ENCODE measurements at places on chromosomes 6 and 20. TPM values are rescaled to one million over a fixed set of nuclear protein-coding genes. Genes with fewer than 3 reads are reported as not detected.
A peak's percentile ranks its signal among the peaks of the same experiment; 100 is the strongest.

DNA sequence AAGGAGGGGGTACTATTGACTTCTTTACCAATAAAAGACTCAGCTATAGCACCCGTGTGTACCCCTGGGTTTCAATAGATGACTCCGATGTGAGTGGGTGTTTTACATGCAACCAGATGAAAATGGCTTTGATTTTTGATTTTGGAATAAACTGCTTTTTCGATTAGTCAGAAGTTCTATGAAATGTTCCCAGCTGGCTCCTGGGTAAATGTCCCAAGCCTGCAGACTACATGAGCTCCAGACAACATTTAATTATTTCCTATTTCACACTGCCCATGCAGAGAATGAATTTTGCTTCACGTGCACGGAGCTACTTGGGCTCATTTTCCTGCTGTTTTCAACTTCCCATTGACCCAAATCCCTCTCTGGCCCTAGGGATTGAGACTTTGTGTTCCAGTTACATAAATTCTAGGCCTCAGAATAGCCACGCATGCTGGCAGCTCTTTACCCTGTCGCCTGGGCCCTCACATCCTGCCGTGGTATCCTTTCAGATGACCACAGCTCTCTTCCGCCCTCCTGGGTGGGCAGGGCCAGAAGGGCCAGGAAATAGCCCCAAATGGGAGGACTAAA, 59.7 kb downstream of the GPR6 start:
- peaks cover 14% of the 10 kb centered on the region for H3K4me1 ChIP-seq
- H3K4me3 ChIP-seq: no peak overlapping the region
- peaks cover 10% of the 10 kb centered on the region for H3K36me3 ChIP-seq
- no peak for DNase-seq
- H3K27me3 ChIP-seq: no peaks in the 10 kb centered on the region

DNA sequence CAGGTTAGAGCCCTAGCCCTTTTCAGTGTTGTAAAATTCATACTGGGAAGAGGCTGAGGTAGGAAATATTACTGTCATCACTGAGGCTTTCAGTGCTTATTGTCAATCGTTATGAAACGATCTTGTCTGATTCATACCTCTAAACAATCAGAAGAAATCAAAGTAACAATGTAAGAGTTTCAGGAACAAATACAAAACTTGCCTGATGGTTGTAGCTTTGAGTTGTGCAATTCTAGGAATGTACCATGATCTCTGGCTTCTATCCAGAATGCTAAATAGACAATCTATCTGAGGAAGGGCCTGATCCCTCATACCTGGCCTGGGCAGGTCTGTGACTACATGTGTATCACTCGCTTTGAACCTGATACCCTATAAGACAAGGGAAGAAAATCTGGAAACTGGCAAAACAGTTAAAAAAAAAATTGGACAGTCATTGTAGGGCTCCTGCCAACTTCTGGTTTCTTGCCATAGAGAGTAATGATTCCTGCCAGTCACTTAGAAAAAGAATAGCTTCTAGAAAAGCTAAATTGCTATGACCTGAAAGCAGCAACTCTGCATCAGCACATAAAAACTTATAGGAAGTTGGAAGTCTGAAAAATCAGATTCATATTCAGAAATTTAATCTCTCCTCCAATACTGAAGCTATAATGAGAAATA, 234.7 kb downstream of the BTBD9 start:
- no peak overlapping the region for H3K4me3 ChIP-seq
- H3K27me3 ChIP-seq: no peaks in the 10 kb centered on the region

DNA sequence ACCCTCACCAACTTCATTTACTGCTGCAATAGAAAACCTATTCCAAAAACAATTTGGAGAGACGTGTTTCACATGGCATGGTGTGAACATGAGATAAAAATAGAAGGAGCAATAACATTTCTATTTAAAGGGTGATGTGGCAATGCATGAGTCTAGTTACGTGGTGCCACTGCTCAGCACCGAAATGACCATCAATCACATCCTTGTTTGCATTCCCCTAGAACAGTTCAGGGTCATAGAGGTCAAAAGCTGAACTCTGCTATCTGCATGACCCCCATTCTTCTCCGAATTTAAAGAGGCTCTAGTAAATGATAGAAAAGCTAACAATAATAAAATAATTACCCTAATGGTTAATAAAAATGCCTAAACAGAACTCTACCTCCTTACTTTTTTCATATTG, 29.5 kb downstream of the ROS1 start:
- no peak for DNase-seq
- H3K27ac ChIP-seq: no peak overlapping the region
- no peaks in the 10 kb centered on the region for H3K36me3 ChIP-seq
- no peaks in the 10 kb centered on the region for H3K27me3 ChIP-seq

DNA sequence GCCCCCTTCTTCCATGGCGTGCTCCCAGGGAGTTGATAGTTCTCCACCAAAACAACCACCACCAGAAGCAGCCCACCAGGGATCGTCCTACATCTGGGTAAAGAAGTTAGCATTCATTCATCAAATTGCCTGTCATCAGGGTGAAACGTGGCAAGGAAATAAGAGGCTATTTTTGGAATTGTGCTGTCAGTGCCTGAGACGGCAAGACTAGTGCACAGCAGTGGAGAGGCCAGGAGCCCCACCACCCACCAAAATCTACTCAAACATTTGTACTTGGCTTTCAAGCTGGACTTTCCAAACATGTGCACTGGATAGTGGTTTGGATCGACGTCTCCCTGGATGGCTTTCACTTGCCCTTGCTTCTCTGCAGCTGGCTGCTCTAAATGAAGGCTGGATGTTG, 44.8 kb downstream of the TXNDC5 start:
- H3K27me3 ChIP-seq: peaks cover 13% of the 10 kb centered on the region
- no peak for DNase-seq
- no peaks in the 10 kb centered on the region for H3K4me1 ChIP-seq
- no peak overlapping the region for H3K27ac ChIP-seq
- no peak overlapping the region for H3K4me3 ChIP-seq
- no peaks in the 10 kb centered on the region for H3K36me3 ChIP-seq

- H3K27ac ChIP-seq: no peak overlapping the region
- H3K27me3 ChIP-seq: no peaks in the 10 kb centered on the region
- peaks cover 12% of the 10 kb centered on the region for H3K36me3 ChIP-seq
- no peak for DNase-seq
- no peak overlapping the region for H3K4me3 ChIP-seq
Measured at GRCh38 chr20:53692465-53693067, 98.9 kb upstream of the ZNF217 start.

IMPG1 gene
- not detected for total RNA-seq

GRCh38 chr6:133906050-133906449, 17.1 kb downstream of the TCF21 start:
- no peak overlapping the region for H3K27ac ChIP-seq
- peaks cover 51% of the 10 kb centered on the region for H3K27me3 ChIP-seq
- no peaks in the 10 kb centered on the region for H3K36me3 ChIP-seq
- no peak for DNase-seq

DNA sequence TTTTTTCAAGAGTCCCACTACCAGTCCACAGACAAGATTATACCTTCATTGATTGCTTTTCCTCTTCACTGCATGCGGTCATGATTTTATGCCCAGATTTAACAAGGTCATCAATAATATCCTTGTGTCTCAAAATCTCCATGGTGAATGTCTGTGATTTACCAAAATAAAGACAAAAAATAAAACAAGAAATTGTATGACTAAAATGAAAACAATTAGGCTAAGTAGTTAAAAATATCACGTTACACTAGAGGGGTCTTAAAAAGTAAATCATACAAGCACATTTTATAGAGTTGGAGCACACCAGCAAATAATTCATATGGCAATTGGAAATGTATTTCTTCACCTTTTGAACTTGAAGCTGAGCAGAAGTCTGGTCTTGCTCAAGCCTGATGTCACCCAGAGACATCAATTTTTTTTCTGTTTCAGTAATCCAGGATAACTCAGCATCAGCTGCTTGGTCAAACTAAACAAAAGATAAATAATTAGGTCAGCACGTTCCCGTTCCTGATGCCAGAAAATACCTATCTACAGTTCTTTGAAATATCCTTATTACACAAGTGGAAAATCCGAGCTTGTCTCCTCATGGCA, 125.4 kb downstream of the DST start:
- no peak overlapping the region for H3K4me3 ChIP-seq
- H3K27ac ChIP-seq: no peak overlapping the region
- no peaks in the 10 kb centered on the region for H3K27me3 ChIP-seq
- peaks cover 8% of the 10 kb centered on the region for H3K4me1 ChIP-seq
- no peak for DNase-seq

DNA sequence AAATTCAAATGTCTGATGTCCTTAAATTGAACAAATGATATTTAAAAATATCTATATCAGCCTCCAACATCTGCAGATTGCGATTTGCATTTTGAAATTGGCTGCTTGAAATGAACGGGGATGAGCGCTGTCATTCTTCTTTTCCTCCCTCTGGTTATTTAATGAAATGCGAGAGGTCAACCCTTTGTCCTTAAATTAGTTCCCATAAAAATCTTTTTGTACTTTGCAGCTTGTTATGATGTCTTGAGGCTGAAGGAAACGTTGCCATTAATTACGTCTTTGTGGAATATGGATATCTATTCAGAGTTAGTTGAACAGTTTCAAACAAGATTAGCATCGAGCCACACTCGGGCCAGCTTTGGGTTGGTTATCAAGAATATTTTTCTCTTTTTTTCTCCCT, 140.0 kb downstream of the LINC00237 start:
- no peak for DNase-seq
- no peaks in the 10 kb centered on the region for H3K4me1 ChIP-seq
- peaks cover 8% of the 10 kb centered on the region for H3K27me3 ChIP-seq
- no peak overlapping the region for H3K4me3 ChIP-seq
- no peak overlapping the region for H3K27ac ChIP-seq

PARD6B gene
- total RNA-seq: 114 TPM

POM121L2 gene
- not detected for total RNA-seq

DNA sequence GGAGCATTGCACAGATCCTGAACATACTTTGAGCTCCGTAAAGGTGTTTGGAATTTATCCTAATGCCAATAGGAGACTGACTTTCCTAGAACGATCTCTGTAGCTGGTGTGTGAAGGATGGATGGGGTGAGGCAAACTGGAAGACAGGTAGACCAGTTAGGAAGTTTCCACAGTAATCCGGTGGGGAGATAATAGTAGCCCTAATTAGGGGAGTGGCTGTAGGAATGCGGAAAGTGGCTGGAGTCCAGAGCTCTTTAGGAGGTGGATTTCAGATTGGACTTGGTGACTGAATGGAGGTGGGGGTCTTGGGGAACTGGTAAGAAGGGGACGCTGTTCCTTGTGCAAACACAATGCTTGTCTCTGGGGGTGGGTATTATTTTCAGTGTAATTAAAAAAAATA, 146.3 kb downstream of the SOX4 start:
- H3K27ac ChIP-seq: peak overlapping the region; percentile 78
- peak; percentile 41 for DNase-seq
- H3K27me3 ChIP-seq: no peaks in the 10 kb centered on the region
- peaks cover 19% of the 10 kb centered on the region for H3K36me3 ChIP-seq

KCNS1 gene
- total RNA-seq: 10.4 TPM

DNA sequence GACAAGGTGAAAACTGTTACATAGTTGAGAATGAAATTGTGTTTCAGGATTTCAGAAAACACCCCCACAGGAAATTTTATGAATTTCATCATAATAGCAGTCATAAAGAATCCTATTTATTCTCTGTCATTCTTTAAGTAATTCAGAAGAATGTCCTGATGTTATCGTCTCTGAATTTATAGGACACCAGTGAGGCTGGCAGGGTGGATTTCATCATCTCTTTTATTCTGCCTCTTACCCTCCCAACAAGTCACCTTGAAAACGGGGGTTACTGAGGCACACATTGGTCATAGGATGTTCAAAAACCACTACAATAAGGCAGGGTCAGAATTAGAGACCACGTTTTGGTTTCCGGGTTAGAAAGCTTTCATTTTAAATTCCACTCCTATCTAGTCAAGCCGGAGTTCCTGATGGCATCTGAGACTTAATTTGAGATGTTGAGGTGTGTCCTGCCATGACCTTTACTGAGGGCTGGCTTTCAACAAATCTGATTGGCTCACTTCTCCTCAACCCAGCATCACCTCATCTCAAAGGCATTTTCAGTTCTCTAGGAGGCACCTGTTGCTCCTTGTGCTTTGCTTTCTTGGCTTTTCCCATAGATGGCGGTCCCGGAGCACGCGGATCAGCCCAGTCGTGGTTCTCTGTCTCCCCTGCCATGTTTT, 230.6 kb upstream of the SUPT3H start:
- peaks cover 55% of the 10 kb centered on the region for H3K4me1 ChIP-seq
- no peaks in the 10 kb centered on the region for H3K27me3 ChIP-seq
- peaks cover 19% of the 10 kb centered on the region for H3K36me3 ChIP-seq
- peak; percentile 42 for DNase-seq
- H3K27ac ChIP-seq: peak overlapping the region; percentile 53

- peaks cover 9% of the 10 kb centered on the region for H3K4me1 ChIP-seq
- no peak within 1 kb of the TSS for H3K27ac ChIP-seq
- H3K27me3 ChIP-seq: peaks cover 52% of the 10 kb centered on the region
- peaks cover 3% of the 10 kb centered on the region for H3K36me3 ChIP-seq
- peak; percentile 6 for DNase-seq
Measured at GRCh38 chr6:134317471-134318131, at the start of gene SGK1. Gene SGK1 (minus strand): TSS chr6:134318112. CDS start chr6:134317460, 652 bp downstream.

DNA sequence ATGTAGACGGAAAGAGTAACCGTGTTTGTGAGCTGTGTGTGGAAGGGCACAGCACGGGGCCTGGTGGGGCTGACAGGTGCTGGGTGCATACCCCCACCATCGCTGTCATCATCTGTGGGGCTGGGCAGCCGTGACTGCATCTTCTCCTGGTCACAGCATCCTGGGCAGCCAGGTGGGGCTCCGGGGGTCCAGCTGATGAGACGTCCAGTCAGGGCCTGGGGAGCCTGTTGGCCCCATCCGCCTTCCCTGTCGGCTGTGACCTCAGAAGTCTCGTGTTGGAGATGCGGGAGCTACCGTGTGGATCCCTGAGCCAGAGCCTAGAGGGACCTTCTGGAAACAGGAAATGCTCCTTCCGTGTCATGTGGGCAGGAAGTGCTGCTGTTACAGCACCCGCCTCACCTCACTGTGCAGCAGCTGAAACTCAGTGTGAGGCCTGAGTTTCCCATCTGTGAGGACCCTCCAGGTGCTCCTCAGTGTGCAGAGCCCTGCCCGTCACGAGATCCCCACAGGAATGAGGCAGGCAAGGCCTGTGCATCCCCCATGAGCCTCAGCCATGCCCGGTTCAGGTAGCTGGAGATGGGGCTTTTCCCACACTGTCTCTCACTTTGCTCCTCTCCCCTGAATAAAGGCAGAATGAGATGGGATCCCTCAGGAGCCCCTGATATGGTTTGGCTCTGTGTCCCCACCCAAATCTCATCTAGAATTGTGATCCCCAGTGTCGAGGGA, 108.7 kb downstream of the ERMARD start:
- DNase-seq: no peak
- no peaks in the 10 kb centered on the region for H3K36me3 ChIP-seq
- no peak overlapping the region for H3K4me3 ChIP-seq
- no peak overlapping the region for H3K27ac ChIP-seq
- peaks cover 24% of the 10 kb centered on the region for H3K27me3 ChIP-seq

NKX2-2 gene
- not detected for total RNA-seq

- peaks cover 10% of the 10 kb centered on the region for H3K36me3 ChIP-seq
- no peaks in the 10 kb centered on the region for H3K27me3 ChIP-seq
- H3K27ac ChIP-seq: no peak overlapping the region
- no peak for DNase-seq
- H3K4me3 ChIP-seq: no peak overlapping the region
Measured at GRCh38 chr6:36115412-36115811, 14.9 kb upstream of the MAPK13 start.

PAX1 gene
- not detected for total RNA-seq
